B cell (primary cell): ENCODE measurements at places on chromosomes 16 and 17. TPM values are rescaled to one million over a fixed set of nuclear protein-coding genes. Genes with fewer than 3 reads are reported as not detected.

- H3K27me3 ChIP-seq, result peaks cover 53% of the 10 kb centered on the region
- no peaks in the 10 kb centered on the region for H3K36me3 ChIP-seq
- DNase-seq, result no peak
- no peak overlapping the region for H3K27ac ChIP-seq
Measured at GRCh38 chr17:79670537-79671084, 59.8 kb upstream of the RBFOX3 start.

DNA sequence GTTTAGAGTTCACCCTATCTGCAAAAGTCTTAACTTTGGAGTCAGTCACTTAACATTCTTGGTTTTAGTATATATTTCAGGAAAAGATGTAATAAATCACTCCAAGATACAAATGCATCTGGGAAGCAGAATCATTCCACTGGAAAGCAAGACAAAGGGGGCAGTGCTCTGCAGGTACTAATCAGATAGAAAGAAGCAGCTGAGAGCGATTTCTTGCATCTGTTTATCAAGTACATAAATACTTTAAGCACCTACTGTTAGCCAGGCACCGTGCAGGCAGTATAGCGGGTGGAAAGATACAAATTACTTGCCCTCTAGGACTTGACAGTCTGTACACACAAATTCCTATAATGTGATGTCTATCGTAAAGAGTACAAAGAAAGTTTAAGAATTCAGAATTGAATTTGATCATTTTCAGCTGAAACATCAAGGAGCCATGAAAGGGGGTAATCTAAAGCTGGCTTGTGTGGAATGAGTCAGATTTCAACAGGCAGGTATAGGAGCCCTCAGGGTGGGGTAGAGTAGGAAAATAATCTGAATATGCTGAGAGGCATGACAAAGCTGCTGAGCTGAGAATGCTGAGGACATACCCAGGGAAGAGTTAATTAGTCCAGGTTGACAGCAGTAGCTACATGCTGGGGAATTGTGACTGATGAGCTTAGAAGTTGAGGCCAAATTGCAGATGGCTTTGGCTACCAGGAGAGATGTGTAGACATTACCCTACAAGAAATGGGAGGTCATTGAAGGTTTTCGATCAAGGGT, 110.2 kb downstream of the CA10 start:
- no peaks in the 10 kb centered on the region for H3K36me3 ChIP-seq
- H3K4me3 ChIP-seq, result no peak overlapping the region
- no peaks in the 10 kb centered on the region for H3K4me1 ChIP-seq
- no peak for DNase-seq

DNA sequence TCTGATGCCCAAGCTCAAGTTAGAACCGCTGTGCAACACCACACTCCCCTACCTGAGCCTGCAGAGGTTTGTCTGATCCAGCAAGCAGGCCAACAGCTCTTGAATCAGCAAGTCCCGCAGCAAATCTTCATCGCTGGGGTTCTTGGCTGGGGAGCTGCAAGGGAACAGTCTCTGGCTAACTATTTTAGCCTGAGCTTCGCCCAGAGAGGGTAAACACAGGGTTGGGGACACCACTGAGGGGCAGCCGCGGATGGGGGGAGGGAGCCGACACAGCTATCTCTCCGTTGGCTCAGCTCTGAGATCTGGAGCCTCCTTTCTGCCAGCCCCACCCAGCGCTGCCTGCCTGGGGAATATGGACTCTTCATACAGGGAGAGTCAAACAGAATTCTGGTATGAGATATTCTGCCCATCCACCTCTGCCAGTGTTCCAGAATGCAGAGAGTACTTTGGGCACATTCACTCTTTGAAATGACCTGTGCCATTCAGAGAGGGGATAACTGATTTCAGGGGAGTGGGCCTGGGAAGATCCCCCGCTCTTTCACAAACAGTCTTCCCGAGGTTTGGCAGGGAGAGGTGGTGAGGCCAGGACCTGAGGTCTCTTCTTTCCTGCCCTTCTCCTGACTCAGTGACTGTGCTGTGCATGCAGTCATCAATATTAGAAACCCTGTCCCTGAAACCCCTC, 7.4 kb downstream of the GIP start:
- H3K4me1 ChIP-seq, result no peaks in the 10 kb centered on the region
- DNase-seq, result no peak
- no peak overlapping the region for H3K27ac ChIP-seq
- no peaks in the 10 kb centered on the region for H3K36me3 ChIP-seq

GRCh38 chr16:79395591-79395990, 204.9 kb downstream of the MAF start:
- no peaks in the 10 kb centered on the region for H3K27me3 ChIP-seq
- H3K36me3 ChIP-seq, result no peaks in the 10 kb centered on the region
- H3K27ac ChIP-seq, result no peak overlapping the region
- no peak for DNase-seq
- no peak overlapping the region for H3K4me3 ChIP-seq
- no peaks in the 10 kb centered on the region for H3K4me1 ChIP-seq

GRCh38 chr16:27511657-27512448, 37.9 kb downstream of the GTF3C1 start:
- no peak for DNase-seq
- no peak overlapping the region for H3K4me3 ChIP-seq
- no peak overlapping the region for H3K27ac ChIP-seq
- H3K27me3 ChIP-seq, result no peaks in the 10 kb centered on the region
- peaks cover 49% of the 10 kb centered on the region for H3K36me3 ChIP-seq

DNA sequence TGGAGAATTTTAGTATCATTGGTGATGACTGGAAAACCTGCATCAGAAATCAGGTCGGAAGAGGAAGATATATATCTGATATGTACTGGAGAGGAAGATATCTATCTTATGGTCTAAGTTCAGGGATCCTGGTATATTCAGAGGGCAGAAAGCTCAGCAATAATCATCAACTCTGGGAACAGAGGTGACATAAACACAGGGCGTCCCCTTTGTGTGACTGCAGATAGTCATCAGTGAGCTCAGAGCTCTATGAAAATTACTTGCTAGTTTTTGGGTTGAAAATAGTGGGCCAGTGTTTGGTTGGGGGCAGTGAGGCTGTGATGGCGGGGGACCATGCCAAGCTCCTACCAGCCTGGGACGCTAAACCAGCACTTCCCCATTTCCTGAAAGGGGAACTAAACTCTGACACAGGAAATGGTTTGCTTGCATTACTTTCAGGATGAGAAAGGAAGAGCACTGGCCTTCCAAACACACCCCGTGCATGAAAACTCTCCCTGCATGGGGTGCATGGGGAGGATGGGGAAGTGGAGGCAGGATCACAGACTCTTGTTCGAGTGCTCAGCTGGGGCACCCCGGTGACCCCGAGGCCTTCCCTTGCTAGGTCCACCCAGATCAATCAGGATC, 15.8 kb downstream of the NOD2 start:
- H3K36me3 ChIP-seq, result no peaks in the 10 kb centered on the region
- H3K4me3 ChIP-seq, result no peak overlapping the region
- peak; percentile 53 for DNase-seq
- H3K27me3 ChIP-seq, result no peaks in the 10 kb centered on the region
- peaks cover 23% of the 10 kb centered on the region for H3K4me1 ChIP-seq

- H3K4me1 ChIP-seq, result peaks cover 3% of the 10 kb centered on the region
- peaks cover 2% of the 10 kb centered on the region for H3K27me3 ChIP-seq
- H3K27ac ChIP-seq, result no peak overlapping the region
Measured at GRCh38 chr16:78522327-78522726, 422.9 kb downstream of the WWOX start.

- H3K27me3 ChIP-seq, result no peaks in the 10 kb centered on the region
- no peaks in the 10 kb centered on the region for H3K36me3 ChIP-seq
- peaks cover 12% of the 10 kb centered on the region for H3K4me1 ChIP-seq
- H3K27ac ChIP-seq, result no peak overlapping the region
Measured at GRCh38 chr17:17670701-17671305, 10.5 kb upstream of the RAI1 start.

- no peak overlapping the region for H3K4me3 ChIP-seq
- H3K4me1 ChIP-seq, result peaks cover 20% of the 10 kb centered on the region
- no peaks in the 10 kb centered on the region for H3K27me3 ChIP-seq
- no peaks in the 10 kb centered on the region for H3K36me3 ChIP-seq
- peak overlapping the region; percentile 7 for H3K27ac ChIP-seq
- peak; percentile 50 for DNase-seq
Measured at GRCh38 chr16:12459391-12460063, 344.2 kb downstream of the CPPED1 start.

GRCh38 chr17:29103341-29103740, 60.4 kb downstream of the PIPOX start:
- DNase-seq, result no peak
- no peak overlapping the region for H3K27ac ChIP-seq
- H3K36me3 ChIP-seq, result peaks cover 91% of the 10 kb centered on the region
- no peaks in the 10 kb centered on the region for H3K4me1 ChIP-seq
- H3K4me3 ChIP-seq, result no peak overlapping the region

GRCh38 chr17:51391982-51392654, 131.8 kb downstream of the UTP18 start:
- H3K4me1 ChIP-seq, result no peaks in the 10 kb centered on the region
- H3K27me3 ChIP-seq, result peaks cover 7% of the 10 kb centered on the region
- DNase-seq, result no peak
- H3K27ac ChIP-seq, result no peak overlapping the region
- H3K4me3 ChIP-seq, result no peak overlapping the region

DNA sequence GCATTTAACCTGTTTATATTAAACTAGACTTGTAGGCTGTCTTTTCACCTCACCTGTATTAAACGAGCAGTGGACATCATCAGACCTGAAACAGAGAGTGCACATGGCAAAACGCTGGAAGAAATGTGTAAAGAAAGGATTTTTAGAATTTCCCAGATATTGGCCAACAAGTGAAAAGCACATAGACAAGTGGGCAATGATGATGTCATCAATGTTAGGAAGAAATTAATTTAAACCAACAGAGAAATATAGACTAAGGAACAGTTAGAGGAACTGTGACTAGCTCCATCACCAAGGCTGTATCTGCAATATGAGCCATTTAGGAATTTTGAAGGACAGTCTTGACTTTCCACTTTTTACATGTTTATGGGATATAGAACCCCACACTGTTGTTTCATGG, 67.1 kb upstream of the SLC12A3 start:
- H3K27ac ChIP-seq, result no peak overlapping the region
- H3K4me3 ChIP-seq, result no peak overlapping the region
- no peaks in the 10 kb centered on the region for H3K36me3 ChIP-seq

DNA sequence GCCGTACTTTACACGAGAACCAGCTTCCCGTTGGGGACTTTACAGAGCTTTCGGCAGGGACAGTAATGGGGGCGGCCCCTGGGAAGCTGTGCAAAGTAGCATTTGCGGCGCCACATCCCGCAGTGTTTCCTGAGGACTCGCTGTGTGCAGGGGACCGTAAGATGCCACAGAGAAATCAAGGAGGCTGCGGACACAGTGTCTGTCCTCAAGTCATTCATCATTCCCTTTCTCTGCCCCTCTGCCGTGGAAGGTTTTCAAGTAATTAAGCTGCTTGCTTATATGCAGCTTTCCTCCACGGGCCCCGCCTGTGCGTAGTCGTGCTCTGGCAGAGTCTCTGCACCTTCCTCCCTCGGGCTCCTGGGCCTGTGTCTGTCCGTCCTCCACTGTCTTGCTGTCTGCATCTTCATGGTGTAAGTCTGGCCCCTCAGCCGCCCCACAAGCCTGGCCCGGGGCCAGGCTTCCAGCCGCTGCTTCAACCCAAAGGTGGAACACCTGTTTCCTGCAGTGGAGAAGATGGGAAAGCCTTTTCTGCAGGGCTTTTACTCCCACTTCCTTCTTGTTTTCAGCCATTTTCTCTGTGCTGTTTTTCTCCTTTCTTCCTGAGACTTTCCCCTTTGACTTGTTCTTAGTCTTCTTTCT, 216.9 kb upstream of the CHMP6 start:
- peaks cover 29% of the 10 kb centered on the region for H3K4me1 ChIP-seq
- no peaks in the 10 kb centered on the region for H3K27me3 ChIP-seq
- DNase-seq, result no peak
- peaks cover 26% of the 10 kb centered on the region for H3K36me3 ChIP-seq

- H3K27ac ChIP-seq, result no peak overlapping the region
- H3K4me3 ChIP-seq, result no peak overlapping the region
- peak; percentile 79 for DNase-seq
Measured at GRCh38 chr17:1275962-1276736, 3.3 kb upstream of the TRARG1 start.

GRCh38 chr16:83115491-83116232, 488.9 kb downstream of the CDH13 start:
- no peaks in the 10 kb centered on the region for H3K36me3 ChIP-seq
- no peaks in the 10 kb centered on the region for H3K27me3 ChIP-seq
- DNase-seq, result no peak
- H3K4me3 ChIP-seq, result no peak overlapping the region

DNA sequence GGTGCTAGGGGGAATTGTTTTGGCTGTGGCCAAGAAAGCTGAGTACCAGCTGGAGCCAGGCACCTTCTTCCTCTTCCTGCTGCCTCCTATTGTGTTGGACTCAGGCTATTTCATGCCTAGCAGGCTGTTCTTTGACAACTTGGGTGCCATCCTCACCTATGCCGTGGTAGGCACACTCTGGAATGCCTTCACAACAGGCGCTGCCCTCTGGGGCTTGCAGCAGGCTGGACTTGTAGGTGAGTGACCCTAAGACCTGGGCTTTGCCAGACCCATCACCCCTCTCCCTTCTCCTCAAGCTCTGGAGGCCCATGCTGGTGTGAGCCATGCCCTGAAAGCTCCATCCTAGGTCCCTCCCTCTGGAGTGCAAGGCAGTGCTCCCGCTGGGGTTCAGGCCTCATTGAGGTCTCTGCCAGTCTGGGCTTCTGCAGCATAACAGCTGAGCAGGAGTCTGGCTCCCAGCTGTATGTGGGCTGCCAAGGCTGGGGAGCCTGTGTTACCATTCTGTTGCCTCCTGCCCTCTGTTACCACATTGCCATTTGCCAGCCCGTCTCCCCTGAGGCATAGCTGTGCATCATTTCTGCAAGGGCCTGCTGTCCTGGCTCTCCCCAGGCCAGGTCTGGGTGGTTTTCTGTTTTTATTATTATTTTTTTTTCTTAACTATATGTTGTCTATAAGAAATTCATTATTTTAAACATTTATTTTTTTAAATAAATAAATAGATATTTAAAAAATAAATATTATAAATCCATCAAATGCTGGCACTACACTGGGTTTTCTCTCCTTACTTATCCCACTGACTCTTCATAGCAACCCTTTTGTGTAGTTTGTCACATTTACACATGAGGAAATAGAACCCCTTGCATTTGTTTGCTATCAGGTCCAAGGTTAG, 4.1 kb downstream of the SLC9A5 start:
- peak; percentile 5 for DNase-seq
- H3K4me3 ChIP-seq, result no peak overlapping the region
- H3K36me3 ChIP-seq, result no peaks in the 10 kb centered on the region
- no peaks in the 10 kb centered on the region for H3K27me3 ChIP-seq

The GJD3 gene
- total RNA-seq, result not detected in 2 replicates

The OR3A3 gene
- total RNA-seq, result not detected in 2 replicates

The RSKR gene
- total RNA-seq, result 30.4 and 31.9 TPM in 2 replicates

The SPN gene
- 1.1 and 1.7 TPM in 2 replicates for total RNA-seq

The FASN gene
- 35.6 and 36.8 TPM in 2 replicates for total RNA-seq

The HOXB5 gene
- not detected in 2 replicates for total RNA-seq

The DCAKD gene
- 20.6 and 22.9 TPM in 2 replicates for total RNA-seq

The ARL16 gene
- total RNA-seq, result 32.5 and 35.3 TPM in 2 replicates

The PLXDC1 gene
- total RNA-seq, result not detected in 2 replicates
